ENCODE measurements at places on chromosomes 2 and 18.

DNA sequence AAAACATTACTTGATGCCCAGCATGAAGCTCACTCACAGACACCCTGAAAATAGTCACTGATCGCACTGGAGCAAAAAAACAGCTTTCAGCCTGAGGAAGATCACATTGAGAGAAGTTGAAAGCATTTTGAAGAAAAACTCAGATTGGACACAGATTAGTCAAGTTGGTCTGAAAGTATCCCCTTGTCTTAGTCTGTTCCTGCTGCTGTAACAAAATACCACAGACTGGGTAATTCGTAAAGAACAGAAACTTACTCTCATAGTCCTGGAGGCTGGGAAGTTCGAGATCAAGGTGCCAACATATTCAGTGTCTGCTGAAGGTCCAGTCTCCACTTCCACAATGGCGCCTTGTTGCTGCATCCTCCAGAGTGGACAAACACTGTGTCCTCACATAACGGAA is 14.2 kb upstream of the NDUFV2 start:
- DNase-seq: no peak

GRCh38 chr2:148614014-148614321 is 30.6 kb upstream of the EPC2 start:
- peak; percentile 15 for DNase-seq

DNA sequence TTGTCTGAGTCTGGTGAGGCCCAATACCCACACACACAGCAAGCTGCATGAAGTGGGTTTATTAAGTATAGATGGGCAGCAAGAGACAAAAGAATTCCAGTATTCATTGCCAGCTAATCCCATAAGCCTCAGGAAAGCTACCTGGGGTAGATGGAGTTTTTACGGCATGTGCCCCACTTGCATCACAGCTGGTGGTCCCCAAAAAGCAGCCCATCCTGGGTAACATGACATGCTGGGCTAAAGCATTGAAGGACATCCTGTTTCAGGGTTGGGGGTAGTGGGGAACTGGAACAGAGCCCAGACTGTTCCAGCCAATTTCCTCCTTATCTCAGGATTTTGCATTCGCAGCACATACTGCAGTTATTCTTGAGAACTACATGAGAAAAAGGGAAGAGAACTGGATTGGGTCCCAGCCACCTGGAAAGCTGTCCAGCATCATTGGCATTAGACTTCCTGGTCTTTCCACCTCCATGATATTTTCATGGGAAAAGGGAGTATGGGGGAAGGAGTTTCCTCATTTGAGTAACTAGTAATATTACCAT is 240.1 kb upstream of the MMADHC start:
- DNase-seq: no peak

DNA sequence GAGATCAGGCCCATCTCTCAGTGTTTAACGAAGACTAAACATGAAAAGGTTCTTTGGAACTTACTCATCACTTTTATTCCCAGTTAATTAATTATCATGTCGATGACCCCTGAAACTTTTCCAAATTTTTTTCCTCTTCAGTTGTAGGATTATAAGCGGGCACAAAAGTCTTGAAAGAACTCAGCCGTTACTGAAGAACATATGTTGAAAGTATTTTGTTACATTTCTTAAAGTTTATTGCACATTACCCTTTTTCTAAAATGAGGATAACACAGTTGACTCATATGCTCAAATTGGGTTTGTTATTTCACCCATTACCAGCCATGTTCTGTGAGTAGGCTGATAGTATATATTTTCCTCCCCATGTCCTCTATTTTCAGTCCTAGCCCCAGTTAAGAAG is 75.9 kb upstream of the COL3A1 start:
- DNase-seq: peak; percentile 42

DNA sequence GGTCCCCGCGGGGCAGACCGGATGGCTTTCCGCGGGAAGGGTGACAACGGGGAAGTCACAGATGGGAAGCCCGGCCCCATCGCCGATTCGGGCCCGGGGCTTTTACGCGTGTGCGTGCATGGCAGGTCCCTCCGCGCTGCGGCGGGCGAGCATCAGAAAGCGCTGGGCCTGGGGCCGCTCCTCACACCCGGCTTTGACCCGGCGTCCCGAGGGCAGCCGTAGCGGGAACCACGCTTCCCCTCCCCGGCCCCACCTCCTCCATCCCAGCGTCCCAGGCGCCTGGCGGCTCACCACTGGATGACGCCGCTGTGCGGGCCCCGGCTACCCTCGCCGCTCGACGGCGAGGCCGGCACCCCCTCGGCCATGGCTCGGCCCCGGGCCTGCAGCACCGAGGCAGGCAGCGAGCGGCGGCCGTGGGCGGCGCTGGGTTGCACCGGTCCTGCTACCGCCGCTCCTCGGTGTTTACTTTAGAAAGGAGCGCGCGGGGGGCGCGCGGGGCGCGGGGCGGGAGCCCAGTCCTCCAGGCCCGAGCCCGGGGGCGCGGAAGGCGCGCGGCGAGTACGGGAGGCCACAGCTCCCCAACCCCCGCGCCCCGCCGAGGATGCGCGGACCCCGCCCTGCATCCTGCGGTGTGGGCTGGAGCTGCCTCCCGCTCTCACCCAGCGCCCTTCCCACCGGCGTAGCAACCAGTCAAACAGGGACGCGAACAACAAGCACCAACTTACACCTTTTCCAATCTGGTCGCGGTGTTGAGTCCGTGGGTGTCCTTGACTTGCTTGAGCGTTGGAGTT is 806 bp downstream of the RFX8 start:
- peak; percentile 56 for DNase-seq
